Hematopoietic multipotent progenitor cell (in vitro differentiated cells): ENCODE measurements at places on chromosomes 16 and 17.

- DNase-seq: no peak
Observed at GRCh38 chr16:15897834-15898254, 9.4 kb upstream of the CEP20 start.

DNA sequence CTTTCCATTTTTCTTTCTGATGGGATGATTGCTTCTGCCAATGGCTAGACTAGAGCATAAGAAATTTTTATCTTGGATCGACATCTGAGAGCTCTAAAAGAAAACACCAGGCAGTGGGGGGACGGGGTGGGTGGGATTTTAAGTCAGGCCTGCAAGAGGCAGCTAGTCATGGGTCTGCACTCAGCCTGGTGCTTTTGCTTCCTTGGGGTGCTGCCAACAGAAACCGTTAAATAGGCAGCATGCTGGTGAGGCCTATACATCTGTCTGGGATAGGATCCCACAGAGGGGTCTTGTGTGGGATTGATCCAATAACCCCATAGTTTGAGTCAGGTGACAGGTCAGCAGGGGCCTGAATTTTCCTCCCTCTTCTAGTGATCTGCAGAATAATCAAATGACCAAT is 26.9 kb downstream of the ZNRF1 start:
- no peak for DNase-seq

DNA sequence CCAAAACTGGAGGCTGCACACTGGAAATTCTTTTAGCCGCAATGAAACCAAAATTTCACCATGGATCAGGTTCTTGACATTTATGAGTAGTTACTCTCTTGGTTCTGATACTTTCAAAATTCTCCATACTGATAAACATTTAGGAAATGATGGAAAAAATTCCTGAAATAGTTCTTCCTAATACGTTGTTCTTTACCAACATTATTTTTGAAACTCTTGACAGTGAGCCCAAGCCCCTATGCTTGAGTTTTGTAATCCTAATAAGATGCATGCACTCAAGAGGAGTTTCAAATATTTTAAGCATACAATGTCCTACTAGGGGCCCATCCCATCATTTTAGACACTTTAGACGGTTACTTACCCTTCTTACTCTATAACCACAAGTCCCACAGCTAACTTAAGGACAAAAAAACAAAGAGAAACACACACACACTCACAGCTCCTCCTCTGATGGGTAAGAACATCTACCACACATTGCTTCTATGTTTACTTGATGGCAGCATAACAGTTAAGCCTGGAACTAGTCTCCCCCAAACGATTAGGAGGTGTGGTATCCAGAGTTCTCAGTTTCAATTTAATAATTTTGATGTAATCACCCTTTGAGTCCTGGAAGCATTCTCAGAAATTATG is 3.7 kb downstream of the VEZF1 start:
- DNase-seq: no peak

DNA sequence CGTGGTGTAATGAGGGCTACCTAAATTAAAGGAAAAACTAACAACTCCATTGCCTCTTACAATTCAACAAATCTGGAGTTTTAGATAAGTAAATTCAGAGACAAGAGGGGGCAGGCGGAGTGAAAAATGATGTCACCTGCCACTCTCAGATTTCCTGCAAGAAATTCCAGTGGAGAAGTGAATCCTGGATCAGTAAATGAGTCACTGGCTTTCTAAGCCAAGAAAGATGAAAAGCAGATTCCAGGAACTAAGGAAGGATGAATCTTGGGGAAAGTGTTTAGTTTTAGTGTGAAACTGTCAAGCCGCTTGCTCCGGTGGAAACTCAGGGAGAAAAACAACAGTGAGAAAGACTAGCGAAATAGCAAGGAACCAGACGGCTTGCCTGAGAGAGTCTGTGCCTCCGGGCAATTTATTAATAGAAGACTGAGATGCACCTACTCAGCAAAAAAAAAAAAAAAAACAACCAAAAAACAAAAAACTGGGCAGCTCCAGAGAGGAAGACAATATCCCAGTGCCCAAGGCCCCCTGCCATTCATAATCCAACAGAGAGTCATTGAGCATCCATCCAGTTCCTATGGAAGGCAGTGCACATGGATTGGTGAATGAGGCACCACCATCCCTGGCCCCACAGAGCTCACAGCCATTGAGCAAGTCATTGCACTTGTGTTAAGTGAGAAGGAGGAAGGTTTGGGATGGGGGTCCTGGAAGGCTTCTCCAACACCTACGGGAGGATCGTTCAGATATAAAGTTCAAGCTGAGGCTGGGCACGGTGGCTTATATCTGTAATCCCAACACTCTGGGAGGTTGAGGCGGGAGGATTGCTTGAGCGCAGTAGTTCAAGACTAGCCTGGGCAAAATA is 12.1 kb upstream of the RIPOR1 start:
- no peak for DNase-seq

DNA sequence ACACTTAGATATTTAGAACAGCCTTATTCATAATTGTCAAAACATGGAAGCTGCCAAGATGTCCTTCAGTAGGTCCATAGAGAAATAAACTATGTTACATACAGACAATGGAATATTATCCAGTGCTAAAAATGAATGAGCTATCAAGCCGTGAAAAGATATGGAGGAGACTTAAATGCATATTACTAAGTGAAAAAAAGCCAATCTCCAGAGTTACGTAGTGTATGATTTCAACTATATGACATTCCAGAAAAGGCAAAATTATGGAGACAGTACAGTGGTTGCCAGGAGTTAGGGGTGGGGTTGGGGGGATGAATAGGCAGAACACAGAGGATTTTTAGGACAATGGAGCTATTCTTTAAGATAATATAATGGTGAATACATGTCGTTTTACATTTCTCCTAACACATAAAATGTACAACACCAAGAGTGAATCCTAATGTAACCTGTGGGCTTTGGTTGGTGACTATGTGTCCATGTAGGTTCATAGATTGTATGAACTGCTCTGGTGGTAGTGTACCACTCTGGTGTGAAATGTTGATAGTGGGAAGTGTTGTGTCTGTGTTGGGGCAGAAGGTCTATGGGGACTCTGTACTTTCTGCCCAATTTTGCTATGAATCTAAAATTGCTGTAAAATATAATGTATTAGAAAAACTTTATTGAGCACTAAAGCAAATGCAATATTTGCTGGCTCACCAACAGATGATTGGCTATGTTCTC is 122.6 kb downstream of the USP22 start:
- no peak for DNase-seq
